ENCODE measurements at places on chromosomes 2 and 18.

DNA sequence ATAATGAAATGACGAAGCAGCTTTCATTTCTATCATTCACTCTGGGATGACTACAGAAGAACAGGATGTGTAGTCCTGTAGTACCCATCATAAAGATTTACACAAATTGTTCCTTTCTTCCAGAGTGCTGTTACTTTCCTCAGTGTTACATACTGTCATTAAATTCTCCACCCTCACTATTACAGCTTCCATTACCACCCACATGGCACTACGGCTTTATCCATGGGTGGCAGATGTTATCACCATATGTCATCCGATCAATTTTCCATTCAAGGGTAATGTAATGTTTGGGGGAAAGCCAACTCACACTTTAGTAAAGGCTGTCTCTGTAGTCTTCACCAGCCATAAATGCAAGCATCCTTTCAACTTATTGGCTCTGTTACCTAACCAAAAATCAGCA, 7.1 kb upstream of the CSRNP3 start:
- peak; percentile 82 for DNase-seq

DNA sequence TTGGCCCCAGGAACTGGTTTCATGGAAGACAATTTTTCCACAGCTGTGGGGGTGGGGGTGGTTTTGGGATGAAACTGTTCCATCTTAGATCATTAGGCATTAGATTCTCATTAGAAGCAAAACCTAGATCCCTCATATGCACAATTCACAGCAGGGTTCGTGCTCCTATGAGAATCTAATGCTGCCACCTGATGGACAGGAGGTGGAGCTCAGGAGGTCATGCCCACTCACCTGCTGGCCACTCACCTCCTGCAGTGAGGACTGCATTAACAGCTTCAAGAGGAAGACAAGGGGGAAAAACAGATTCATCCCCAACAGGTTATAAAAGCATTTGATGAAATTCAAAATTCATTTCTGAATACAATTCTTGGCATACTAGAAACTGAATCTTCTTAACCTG, 38.5 kb downstream of the THAP4 start:
- peak; percentile 21 for DNase-seq

DNA sequence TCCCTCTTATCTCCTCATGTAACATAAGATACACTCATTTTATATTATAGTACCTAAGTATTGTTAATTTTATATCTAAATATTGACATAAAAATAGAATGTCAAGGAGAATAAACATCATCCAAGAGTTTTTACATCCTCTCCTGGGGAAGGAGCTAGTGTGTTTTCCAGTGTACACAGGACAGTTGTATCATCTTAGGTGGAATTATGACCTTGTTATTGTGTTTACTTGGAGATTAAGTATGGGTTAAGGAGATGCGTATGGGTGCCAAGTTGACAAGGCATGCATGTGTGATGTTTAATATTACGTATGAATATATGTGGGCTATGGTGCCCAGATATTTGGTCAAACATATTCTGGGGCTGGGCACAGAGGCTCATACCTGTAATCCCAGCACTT, 11.2 kb upstream of the DDX1 start:
- no peak for DNase-seq

DNA sequence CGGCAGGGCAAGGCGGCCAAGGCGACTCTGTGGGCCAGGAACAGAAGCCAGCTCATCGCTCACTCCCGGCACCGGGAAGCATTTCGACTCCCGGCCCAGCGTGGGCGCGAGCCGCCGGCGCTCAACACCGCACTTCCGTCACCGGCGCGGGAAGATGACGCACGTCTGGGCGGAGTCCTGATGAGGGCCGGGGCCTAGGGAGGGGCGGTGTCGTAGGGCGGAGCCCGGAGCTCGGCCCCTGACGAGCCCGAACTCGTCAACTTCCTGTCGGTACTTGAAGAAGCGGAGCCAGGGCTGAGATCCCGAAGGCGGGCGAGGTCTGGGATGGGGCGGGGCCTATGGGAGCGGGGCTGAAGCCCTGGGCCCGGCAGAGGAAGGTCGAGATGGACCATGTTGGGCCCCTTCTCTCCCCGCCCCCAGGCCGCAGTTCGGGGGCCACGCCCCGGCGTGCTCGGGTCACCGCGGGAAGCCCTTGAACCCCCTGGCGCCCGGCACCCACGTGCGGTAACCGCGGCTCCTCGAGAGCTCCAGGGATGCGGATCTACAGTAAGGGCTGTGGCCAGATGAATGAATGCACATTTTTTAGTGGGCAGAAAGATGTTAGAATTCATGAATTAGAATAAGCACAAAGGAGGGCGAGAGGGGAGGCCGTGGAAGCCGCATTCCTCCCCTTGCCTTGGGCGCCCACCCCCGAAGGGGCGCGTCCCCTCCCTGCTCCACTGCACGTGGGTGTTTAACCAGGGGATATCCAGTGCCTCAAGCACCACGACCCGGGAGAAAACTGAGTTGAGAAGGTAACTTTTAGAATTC, at the start of gene RNASEH1:
TSS of gene RNASEH1 (minus strand) at position 129 of the 810 bp plus-strand sequence. CDS start at position 56, 73 bp downstream.
- DNase-seq: peak; percentile 99

- no peak for DNase-seq
Observed at GRCh38 chr2:105321875-105322646, 7.5 kb downstream of the TGFBRAP1 start.

DNA sequence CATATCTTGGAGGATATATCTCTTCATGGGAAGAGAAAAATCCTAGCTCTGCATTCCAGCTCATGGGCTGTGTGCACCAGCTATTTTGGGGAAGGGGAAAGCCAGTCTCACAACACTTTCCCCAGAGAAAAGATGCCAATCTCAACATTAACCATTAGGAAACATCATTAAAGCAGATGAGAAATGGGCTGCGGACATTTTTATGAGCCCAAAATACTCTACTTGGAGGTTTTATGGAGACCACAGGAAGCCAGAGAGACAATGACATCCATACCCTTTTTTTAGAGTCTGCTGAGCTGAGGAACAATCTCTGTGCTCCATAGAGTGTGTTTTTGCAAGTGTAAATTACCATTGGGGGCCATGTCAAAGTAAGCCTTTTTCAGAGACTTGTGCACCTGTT, 213.7 kb downstream of the TRIB2 start:
- DNase-seq: no peak

GRCh38 chr2:10686176-10686730, 3.5 kb downstream of the NOL10 start:
- no peak for DNase-seq

- peak; percentile 17 for DNase-seq
Observed at GRCh38 chr2:174023591-174024523, 58.7 kb upstream of the SP3 start.

DNA sequence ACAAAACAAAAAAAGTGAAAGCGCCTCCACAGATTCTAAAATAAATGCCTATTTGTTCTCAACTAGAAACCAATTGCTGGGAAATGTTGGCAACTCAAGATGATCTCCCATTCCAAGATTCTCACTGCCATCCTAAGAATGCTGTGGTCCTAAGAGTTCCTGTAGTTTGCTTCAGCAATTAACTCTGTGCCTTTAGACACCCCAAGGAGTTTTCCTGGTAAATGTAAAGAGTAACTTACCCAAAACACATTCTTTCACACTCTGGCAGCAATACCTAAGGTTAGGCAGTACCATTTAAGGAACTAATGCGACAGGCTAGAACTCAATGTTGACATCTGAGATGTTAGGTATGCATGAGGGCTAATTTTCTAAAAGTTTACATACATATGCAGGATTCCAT, 58.8 kb upstream of the TANK start:
- no peak for DNase-seq

DNA sequence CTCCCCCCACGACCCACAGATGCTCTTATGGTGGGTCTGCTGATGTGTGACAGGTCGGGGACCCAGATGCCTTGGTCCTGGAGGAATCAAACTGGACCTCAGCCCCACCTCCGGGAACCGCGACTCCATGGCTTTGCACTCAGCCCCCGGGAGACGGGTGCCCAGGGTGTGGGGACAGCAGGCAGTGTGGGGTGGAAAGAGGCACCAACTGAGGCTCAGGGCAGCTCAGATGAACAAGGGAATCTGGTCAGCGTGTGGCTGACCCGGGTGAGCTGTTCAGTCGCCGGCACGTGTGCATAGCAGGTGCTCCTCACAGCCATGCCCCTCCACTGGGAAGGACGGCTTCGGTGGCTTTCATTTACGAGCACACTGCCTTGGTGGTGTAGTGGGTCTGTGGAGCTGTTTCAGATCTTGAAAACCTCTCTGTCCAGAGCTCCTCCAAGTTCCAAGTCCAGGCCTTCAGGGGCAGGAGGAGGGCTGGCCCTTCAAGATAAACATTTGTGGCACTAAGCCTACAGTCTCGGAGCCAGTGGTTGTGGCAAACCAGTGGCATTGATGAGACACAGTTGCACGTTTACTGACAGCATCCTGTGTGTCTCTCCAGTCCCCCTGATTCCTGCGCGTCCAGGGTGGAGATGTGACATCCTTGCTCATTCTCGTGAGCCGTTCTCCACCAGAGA, 471.2 kb upstream of the HS6ST1 start:
- no peak for DNase-seq

- no peak for DNase-seq
Observed at GRCh38 chr2:46232860-46233259, 64.3 kb upstream of the EPAS1 start.

DNA sequence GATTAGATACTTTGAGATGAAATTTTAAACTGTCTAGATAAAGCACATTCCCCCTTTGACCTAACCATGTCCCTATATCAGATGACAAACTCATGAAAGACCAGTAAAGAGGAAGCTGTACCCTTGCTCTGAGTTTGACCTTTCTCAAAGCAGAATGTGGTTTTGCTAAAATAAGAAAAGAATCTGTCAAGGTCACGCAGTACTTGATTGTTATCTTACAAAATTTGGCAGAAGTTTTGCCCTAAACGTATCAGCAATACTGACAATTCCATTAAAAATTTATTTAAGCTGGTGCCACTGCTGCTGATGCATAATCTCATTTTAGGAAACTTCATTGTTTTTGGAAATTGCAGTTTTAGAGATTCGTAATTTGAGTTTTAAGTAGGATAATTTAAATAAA, 31.2 kb upstream of the GALM start:
- DNase-seq: no peak
